ENCODE measurements at places on chromosomes 7 and 10.
A peak's percentile ranks its signal among the peaks of the same experiment; 100 is the strongest.

GRCh38 chr7:121329191-121330052 lies 622 bp downstream of the WNT16 start:
- DNase-seq = peak; percentile 48

DNA sequence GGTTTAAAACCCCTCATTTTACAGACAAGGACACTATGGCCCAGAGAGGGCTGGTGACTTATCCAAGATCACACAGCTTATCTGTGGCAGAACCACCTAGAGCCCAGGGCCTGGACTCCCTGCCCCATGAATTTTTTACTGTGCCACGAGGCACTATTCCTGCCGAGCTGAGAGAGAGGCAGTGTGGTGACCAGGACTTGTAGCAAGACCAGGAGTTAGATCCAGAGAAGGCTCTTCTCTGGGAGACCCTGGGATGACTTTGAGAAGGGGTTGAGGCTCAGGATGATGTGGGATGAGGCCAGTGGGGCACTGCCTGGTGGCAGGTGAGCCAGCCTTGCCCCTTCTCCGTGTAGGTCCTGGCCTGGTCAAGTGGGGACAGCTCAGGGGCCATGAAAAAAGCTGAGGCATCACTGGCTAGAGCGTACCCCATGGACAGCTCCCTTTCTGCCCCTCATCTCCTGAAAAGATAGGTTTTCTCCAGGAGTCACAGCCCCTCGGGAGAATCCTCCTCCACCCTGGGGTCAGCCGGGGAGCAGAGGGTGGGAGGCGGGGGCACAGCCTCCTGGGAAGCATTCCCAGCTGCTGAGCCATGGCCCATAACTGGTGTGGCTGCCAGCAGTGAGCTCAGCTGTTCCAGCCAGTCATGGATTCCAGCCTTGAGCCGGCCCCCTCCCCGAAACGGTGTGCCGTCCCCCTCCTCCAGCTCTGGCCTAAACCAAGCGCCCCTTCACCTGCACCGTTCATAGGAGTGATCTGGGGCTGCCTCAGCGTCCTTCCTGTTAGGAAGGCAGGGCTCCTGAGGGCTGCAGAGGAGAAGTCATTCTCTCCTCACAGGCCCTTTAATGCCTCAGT lies 5.8 kb downstream of the FLNC start:
- DNase-seq = no peak

DNA sequence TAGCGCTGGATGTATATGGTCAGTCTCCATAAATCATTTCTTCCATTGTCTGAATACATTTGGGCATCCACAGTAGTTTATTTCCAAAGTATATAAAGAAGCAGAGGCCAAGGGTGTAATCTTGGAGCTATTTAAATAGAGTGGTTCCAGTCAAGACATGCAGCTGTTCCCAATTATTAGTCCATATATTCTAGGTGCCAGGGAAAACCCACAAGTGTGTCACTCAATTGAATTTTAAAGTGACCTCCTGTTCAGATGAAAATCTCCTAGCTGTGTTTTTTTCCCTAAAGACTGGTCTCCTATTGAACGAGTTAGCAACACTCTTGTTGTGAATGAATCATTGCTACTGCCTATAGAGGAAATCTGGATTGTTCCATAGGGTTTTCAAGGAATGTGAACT lies 260.2 kb upstream of the BMPER start:
- no peak for DNase-seq

GRCh38 chr7:78862411-78862900 lies 591.0 kb downstream of the MAGI2 start:
- no peak for DNase-seq

GRCh38 chr10:123244747-123245146 lies 90.5 kb downstream of the BUB3 start:
- DNase-seq = no peak

GRCh38 chr7:117158941-117159697 lies 163.7 kb downstream of the WNT2 start:
- DNase-seq = no peak

DNA sequence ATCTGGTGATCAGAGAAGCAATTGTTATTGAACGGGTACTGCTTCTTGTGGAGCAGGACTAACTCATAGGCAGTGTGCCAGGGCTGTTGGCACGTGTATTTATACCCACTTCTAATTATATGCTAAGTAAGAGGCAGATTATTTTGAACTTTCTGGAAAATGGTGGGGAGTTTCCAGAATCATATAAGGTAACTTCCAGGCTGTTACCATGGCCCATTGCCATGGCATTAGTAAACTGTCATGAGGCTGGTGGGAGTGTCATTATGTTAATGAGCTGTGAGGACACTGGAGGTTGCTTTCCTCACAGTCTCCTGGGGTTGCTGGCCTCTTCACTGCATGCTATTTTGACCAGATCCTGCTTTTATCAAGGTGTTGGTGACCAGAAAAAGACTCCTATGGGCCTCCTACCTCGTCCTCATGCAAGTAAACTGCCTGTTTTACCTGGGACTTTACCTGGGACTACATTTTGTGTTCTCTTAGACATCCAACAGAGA lies 122.6 kb downstream of the KCND2 start:
- DNase-seq = no peak

DNA sequence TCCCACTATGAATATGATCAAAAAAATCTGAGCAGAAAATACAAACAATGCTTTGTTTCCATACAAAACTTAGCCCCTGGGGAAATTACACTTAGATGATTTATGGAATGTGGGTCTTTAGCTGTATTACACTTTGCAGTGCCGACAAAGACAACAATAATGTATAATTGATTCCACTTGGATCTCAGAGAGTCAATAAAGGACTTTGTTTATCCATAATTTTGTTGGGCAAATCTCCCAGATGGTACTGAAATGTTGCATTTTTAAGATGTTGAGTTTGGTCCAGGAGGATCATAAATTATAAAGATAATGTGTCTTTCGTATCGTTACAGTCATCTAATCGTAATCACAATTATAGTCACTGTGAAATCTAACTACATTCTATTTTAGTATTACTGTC lies 66.9 kb upstream of the DOCK1 start:
- DNase-seq = no peak

GRCh38 chr7:1721047-1721690 lies 51.1 kb downstream of the ELFN1 start:
- peak; percentile 12 for DNase-seq

- DNase-seq = peak; percentile 68
Measured at GRCh38 chr7:1505731-1506550, 1.8 kb upstream of the INTS1 start.

DNA sequence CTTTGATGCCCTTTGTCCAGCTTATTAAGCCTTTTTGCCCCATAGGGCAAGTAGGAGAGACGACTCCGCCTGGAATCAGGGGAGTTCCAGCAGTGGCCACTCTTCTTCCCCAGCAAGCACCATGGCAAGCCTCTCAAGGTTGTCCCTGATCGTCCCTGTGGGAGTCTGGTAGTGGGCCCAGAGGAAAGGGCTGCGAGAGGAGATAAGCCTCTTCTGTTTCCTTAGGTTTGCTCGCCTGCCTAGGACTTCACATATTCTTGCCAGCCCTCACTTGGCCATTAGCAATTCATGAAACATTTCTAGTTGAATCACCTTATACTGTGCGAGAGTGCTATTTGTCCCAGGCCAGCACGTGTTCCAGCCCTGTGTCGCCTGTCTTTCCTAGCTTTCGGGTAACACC lies 47.8 kb upstream of the CPN1 start:
- no peak for DNase-seq

GRCh38 chr7:97064972-97065587 lies 40.4 kb upstream of the DLX5 start:
- peak; percentile 21 for DNase-seq

DNA sequence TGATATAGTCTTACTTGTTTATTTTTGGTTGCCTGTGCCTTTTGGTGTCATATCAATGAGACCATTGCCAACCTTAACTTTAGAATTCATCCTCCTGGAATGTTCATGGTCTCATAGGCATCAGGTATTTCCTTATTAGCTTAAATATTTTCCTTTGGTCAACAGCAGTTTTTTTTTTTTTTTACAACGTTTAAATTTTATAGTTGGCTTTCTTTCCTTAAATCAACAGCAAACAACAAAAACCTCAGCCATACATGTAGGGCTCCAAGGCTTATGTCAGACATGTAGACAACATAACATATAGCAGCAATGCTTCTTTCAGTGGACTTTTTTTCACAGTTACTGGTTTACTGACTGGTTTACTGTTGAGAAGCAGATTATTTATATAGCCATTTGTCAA lies 22.7 kb downstream of the ENTPD7 start:
- DNase-seq = no peak

GRCh38 chr10:112498806-112499205 lies 51.8 kb downstream of the VTI1A start:
- DNase-seq = no peak

- no peak for DNase-seq
Measured at GRCh38 chr7:24971333-24972165, 8.4 kb downstream of the OSBPL3 start.

DNA sequence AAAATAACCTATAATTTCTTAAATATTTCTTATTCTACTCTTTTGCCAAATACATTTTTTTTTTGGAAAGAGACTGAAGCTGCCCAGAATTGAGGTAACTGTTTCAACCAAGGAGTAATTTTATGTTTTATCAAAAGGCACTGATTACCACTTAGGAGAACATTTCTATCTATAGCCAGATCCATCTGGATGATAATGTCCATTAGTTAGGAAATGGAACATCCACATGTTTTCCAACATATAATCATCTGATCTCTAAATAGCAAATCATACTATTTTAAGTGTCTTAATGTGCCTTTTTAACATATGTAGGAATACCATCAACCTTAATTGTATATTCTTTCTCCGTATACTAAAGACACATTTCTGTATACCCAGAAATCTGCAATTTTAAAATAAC lies 1068.9 kb downstream of the NXPH1 start:
- no peak for DNase-seq

DNA sequence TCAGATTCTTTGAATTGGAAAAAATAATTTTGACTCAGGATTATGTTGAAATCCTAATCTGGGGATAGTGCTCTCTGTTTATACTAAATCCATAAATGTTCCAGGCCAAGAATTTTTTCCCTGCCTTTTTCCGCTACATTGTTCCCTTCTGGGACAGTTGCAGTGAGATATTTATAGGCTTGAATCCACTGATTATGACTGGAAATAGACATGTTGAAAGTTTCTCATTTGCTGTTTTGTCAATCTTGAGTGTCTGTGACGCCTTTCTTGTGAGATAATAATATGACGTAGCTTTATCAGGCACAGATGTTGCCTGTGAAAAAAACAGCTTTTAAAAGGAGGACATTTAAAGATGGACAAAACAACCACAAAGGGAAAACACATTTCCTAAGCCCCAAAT lies 155.9 kb downstream of the ARID5B start:
- DNase-seq = no peak

DNA sequence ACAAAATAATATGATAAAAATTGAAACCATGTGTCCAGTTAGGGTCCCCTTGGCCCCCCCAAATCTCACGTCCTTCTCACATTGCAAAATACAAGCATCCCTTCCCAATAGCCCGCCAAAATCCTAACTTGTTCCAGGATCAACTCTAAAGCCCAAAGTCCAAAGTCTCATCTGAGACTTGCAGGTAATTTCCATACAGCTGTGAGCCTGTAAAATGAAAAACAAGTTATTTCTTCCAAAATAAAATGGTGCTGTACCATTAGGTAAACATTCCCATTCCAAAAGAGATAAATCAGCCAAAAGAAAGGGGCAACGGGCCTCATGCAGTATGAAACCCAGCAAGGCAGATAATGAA lies 51.0 kb upstream of the COBL start:
- no peak for DNase-seq

All from NCI-H2107 (cell line).